ENCODE measurements at places on chromosomes 13 and 19.

- no peak for DNase-seq
Measured at GRCh38 chr19:3983936-3984583, 1.2 kb downstream of the EEF2 start.

DNA sequence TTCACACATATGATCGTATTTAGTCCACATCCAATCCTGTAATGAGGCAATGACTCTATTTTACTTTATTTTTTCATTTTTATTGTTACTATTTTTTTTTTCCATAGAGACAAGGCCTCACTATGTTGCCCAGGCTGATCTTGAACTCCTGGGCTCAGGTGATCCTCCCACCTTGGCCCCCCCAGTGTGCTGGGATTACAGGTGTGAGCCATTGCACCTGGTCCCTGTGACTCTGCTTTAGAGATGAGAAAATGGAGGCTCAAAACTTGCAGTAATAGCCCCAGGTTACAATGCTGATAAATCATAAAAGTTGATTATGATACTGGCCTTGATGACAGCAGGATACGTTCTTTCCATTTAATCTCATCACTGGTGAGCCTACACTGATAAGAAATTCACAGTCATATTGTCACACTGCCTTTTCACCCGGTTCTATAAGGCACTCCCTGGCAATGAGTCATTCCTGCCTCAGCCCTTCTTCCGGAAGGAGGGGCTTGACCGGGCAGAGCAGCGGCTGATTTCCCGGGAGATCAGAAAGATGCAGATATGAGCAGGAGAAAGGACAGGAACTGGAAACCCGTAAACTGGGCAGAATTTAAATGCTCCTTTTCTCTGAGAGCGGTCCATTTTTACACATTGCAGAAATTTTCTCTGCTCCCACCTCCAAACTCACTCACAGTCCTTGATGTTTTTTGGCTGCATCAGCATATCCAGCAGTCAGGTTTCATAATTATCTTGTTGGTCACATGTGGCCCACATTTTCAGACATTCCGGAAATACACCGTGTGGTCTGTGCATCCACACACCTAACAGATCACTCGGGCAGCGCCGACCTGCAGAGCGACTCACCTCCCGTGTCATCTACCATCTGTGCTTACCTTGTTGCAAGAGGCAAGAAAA lies 616.4 kb downstream of the EFNB2 start:
- DNase-seq: no peak

DNA sequence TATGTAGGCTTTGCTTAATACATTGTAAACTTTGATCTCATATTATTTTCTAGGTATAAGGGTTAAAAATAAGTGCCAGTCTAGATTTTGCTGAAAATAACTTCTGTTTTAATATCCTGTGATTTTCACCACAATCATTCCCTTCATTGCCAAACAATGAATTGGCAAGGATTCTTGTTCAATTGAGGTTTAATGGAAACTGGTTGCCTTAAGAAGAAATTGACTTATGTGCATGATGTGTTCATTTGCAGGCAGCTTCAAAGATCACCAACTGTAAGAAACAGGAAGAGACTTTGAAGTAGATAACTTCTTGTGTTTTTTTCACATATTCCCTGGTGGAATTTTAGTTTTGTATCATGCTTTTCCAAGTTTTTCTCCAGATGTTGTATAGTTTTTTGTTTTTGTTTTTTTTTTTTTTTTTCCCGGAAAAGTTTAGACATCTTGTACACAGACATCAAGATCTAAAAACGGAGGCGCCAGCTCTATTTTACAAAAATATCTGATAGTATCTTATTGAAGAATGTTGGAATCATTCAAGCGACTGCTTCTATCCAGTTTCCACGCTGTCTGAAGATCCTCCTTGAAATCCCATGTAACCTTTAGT lies 108.3 kb downstream of the POSTN start:
- DNase-seq: no peak

DNA sequence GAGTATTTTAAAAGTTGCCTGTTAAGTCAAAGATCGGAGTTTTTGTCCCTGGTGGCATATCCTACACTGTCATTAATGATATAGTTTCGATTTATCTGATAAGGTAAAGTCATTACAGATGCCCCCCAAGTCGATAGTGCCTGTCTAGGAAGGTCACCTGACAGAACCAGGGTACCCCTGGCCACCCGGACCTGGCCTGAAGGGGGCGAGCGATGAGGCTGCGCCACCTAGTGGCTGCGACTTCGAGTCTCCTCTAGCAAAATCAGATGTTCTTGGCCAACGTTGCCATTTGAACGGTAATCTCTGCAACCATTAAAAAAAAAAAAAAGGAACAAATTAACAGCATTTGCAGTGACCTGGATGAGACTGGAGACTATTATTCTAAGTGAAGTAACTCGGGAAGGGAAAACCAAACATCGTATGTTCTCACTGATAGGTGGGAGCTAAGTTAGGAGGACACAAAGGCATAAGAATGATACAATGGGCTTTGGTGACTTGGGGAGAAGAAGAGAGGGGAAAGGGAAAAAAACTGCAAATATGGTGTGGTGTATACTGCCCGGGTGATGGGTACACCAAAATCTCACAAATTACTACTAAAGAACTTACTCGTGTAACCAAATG lies 565.1 kb downstream of the LIG4 start:
- no peak for DNase-seq

GRCh38 chr19:43526884-43527859 lies at the start of gene ETHE1:
TSS of gene ETHE1 (minus strand) at chr19:43527201. CDS start at chr19:43527177, 24 bp downstream.
- DNase-seq: peak; percentile 33

DNA sequence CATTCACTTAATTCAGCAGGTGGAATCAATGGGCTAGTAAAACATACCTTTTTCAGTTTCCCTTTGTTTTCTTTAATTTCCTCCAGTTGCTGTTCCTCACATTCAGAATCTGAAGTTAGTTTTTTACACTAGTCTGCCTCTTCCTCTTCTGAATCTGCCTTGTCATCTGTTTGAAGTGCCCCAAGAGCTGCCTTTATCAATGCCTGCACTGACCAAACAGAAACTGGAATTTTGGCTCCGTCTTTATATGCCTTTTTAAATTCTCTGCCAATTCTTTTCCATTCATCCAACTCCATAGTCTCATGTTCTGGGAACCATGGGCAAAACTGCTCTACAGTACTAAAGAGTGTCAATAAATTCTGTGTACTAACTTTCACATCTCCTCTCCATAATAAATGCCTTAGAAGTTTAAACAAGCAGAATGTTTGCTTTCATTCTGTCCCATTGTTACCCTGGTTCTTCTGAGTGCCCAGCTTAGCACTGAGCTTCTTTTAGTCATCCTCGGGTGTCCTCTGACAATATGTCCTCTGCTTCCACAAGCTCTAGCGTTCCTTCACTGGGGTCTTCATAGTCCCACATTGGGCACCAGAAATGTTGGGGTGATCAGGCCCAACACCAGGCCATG lies 154.2 kb downstream of the ZNF486 start:
- no peak for DNase-seq
